ENCODE measurements at places on chromosomes 13 and 19.

GRCh38 chr19:46715975-46716671 is 791 bp downstream of the PRKD2 start:
- DNase-seq, result no peak

DNA sequence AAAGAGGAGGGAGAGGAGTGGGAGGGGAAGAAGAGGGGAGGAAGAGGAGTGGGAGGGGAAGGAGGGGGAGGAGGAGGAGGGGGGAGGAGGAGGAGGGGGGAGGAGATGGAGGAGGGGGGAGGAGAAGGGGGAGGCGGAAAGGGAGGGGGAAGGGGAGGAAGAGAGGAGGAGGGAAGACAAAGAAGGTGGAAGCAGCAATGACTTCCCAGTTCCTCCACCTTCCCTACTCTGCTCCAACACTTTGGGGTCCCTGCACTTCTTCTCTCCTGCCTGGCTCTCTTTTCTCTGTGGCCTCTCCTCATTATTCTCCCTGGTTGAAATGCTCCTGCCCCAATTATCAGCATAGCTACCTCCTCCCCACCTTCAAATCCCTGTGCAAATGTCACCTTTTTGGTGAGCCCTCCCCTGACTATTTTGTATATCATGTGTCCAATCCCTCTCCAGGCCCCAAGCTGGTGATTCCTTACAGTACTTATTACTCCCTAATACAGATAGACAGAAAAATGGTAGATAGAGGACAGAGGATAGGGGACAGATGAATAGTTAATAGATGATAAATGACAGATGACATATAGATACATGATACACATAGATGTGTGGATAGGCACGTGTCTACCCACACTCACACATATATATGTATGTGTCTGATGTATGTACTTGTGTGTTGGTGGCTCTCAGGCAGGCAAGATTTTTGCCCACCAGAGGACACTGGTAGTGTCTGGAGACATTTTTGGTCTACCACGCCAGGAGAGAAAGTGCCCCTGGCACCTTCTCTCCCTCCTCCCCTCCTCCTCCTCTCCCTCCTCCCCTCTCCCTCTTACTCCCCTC is 25.2 kb downstream of the NLRP9 start:
- no peak for DNase-seq

DNA sequence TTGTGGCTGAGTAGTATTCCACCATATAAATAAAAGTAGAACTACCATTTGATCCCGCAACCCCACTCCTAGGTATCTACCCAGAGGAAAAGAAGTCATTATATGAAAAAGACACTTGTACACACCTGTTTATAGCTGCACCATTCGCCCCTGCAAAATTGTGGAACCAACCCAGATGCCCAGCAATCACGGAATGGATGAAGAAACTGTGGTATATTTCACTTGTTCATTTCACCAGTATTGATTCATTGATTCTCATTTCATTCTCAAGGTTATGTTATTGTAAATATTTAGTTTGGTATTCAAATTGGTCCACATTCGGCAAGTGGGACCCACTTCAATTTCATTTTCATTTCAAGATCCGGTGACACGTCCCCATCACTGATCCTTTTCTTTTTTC is 8.2 kb upstream of the RFPL4A start:
- no peak for DNase-seq

DNA sequence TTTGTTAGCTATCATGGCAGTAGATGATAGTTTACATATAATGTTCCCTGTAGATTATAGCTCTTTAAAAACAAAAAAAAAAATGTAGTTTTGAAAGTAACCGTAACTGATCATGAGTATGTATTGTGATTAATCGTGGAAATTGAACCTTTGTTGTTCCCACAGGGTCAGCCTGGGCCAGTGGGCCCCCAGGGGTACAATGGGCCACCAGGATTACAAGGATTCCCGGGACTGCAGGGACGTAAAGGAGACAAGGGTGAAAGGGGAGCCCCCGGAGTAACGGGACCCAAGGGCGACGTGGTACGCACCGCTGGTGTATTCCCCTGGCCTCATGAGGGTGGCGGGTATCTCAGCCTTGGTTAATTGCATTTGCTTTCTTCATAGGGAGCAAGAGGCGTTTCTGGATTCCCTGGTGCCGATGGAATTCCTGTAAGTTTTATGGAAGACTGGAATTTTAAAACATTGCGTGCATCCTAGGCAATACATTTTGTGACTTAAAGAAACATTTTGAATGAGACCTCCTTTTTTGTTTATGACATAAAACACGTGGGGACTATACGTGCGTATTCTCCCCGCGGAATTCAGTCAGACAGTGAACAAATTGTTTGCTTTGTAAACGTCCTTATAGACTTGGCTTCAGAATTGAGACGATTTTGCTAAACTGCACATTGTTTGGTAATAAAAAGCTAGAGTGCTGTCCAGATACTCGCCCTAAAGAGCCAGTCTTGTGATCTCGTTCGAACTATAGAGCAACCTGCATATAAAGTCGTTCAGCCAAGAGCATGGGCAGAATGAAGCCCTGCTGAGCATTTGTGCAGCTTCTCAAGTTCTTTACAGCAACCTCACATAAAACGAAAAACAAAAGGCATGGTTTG is 117.7 kb downstream of the COL4A2 start:
- DNase-seq, result no peak

GRCh38 chr19:42284066-42284501 is 15.0 kb downstream of the CIC start:
- DNase-seq, result peak; percentile 55

GRCh38 chr13:42981853-42982252 is 10.2 kb downstream of the EPSTI1 start:
- no peak for DNase-seq

DNA sequence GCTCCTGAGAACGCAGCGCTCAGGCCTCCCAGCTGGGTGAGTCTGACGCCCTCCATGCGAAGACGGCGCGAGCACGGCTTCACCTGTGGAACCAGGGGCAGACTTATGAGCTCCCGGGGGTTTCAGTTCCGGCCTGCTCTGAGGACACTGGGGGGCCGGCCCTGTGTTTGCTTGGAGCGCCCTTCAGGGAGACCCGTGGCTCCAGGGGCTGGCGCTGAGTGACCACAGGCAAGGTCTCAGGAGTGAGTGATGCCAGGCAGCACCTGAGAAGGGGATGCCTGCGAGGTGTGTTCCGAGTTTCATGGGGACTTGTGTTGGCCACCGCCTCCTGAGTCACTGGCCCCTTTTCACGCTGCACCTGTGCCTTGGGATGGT is 4.5 kb downstream of the MCF2L start:
- no peak for DNase-seq

GRCh38 chr13:99972190-99972731 is 694 bp upstream of the ZIC5 start:
- no peak for DNase-seq

DNA sequence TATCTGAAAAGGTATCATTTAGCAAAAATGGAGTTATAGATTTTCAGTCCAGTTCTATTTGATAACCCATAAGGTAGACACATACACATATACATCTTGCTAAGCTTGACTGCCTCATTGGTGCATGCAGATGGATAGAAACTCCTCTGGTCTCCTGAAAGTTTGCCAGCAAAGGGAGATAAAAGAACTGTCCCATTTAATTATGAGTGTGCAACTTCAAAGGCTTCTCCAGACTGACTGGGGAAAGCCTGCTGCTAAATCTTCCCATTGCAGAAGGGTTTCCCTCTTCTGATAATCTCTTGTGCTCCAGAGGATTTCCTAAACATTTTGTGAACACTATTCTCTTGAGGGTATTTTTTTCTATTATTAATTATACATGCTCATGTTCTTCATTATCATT is 131.9 kb downstream of the ITGBL1 start:
- DNase-seq, result no peak

DNA sequence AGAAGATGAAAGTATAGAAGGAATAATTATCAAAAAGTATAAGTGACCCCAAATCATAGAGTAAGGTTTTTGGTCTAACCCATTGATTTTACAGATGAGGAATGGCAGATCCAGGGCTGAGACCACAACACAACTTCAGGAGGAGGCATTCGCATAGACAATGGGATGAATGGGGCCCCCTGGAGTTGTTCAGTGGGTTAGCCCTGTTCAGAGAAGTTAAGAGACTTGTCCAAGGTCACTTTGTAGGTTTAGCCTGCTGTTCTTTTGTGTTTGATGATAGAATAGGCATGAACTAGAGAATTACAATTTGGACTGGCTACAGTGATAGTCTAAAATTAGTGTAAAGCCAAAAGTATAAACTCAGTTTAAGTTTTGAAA is 233.9 kb downstream of the KCNRG start:
- no peak for DNase-seq

- no peak for DNase-seq
Measured at GRCh38 chr19:1112268-1113029, 8.7 kb downstream of the GPX4 start.

- no peak for DNase-seq
Measured at GRCh38 chr13:94641409-94641941, 39.8 kb downstream of the GPR180 start.

DNA sequence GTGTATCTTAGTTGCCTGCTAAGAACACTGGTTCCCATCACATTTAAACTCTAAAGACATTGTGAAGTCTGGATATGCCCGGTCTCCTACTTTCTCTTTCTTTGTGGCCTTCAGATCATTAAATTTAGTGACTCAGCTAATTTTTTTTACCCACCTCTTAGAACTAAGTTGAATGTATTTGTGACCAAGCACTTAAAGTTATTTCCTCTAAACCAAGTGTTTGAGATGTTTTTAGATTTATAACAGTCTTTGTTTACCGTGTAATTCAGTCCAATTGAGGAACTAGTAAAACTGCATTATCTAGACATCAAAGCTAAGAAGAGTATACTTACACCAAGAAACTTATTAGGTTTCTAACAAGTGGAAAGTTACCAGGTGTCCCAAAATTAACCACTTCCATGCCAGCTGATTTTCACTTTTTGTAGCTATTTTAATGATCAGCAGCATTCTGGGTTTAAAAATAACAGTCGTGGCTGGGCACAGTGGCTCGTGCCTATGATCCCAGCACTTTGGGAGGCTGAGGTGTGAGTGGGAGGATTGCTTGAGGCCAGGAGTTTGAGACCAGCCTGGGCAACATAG is 53.1 kb downstream of the ARHGAP35 start:
- DNase-seq, result no peak

DNA sequence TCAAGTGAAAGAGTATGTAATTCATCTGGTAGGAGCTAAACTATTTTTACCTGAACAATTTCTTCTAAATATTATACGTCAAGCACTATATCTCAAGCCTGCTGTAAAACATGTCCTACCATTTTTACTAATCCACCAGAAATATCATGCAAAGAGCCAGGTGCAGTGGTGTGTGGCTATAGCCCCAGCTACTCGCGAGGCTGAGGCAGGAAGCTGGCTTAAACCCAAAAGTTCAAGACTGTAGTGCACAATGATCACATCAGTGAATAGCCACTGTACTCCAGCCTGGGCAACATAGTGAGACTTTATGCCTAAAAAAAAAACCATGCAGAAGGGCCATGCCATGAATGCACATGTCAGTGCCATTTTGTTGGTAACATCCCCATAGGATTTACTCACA is 20.7 kb upstream of the CLN5 start:
- no peak for DNase-seq

GRCh38 chr19:29712744-29713516 is 2.1 kb downstream of the C19orf12 start:
- no peak for DNase-seq

GRCh38 chr19:16359074-16359473 is 34.4 kb downstream of the KLF2 start:
- no peak for DNase-seq

GRCh38 chr13:30191491-30192100 is 115.8 kb downstream of the KATNAL1 start:
- DNase-seq, result no peak

DNA sequence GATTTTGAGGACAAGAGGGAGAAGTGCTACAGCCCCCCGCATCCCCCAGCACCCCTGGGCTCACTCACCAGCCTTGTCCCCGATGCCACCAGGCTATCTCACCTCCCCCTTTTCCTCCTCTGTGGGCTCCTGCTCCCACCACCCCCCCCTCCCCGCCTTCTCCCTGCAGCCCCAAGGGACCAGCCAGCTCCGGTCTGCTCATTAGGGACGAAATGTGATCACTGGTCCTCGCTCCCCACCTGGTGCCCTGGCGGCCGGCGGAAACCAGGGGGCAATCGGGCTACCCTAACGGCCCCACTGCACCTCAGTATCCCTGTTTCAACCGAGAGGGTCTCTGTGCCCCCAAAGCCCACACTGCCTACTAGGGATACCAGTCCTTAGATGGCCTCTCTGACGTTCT is 2.7 kb downstream of the GPR4 start:
- DNase-seq, result no peak

DNA sequence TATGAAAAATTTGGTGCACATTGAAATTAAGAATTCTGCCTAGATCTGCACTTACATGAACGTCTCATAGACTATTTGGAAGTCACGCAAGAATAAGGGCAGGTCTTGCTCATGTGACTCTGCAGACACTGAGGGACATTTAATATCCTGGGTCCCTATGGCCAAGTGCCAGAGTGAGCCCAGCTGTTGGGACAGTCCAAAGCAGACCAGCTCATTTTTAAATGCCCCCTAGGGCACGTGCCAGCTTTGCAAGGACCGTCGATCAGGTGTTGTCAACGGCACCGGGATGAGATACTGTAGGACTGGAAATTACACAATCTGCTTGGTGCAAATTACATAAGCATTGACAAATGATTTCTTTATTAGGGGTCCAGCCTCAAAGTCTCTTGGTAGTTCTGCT is 293.6 kb downstream of the TEX29 start:
- DNase-seq, result no peak

DNA sequence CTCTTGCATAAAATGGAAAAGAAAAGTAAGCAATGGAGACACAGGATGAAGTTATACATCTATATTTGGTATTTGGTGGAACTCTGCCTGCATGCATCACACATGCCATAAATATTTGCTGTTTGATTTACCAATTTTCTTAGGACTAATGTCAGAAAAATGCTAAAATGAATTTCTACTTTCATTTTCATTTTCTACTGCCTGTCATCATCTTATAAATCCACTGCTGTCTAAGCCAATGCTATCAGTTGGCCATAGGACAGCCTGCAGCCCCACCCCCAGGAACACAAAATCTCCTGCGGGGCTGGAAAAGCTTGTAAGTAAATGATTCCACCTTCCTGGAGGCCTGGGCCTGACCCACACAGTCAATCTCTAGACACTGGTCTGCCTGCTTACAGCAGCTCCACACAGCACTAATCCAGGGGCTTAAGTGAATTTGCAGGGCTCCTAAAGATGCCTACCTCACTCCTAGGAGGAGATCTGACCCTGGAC is 122.0 kb downstream of the ENOX1 start:
- DNase-seq, result no peak

DNA sequence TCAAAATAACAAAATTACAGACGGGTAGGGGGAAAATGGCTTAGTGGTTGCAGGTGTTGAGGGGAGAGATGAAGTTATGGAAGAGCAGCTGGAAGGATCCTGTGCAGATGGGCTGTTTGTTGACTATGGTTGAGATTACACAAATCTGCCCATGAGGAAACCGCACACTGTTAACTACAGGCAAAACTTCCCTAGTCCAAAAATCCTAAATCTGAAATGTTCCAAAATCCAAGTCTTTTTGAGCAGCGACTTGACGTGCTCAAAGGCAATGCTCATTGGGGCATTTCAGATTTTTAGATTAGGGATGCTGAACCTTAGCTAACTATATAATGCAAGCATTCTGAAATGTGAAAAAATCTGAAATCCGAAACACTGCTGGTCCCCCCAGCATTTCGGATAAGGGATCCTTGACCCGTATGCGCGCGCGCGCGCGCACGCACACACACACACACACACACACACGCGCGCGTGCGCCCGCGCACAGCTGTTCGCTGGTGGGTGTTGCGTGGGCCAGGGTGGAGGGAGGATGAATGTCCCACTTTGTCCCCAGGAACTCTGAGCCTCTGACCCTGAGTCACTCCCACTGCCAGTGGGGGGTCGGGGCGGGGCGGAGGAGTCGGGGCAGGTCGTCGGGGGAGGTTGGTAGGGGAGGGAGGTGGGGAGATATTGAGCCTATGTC is 6.8 kb downstream of the F2RL3 start:
- no peak for DNase-seq

- no peak for DNase-seq
Measured at GRCh38 chr13:77548095-77548494, 12.6 kb downstream of the SCEL start.
